ENCODE measurements at places on chromosomes 7 and 10. TPM values are rescaled to one million over a fixed set of nuclear protein-coding genes. Genes with fewer than 3 reads are reported as not detected.

DNA sequence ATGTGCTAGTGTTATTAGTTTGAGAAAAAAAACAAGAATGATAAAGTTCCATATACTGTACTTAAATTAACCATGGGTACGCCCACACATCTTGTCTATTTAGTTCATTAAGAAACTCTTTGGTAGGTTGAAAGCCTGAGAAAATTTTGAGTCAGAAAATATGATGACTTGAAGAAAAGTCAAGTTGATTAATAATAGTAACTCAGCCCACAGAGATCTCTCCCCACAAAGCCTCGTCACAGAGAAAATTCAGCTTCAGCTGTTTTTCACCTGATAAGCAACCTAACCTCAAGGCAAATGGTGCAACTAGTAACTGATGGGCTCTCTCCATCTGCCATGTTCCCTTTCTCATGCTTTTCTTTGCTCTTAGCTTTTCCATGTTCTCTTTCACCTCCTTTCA, 1021.6 kb downstream of the GATA3 start:
- H3K27me3 ChIP-seq = no peaks in the 10 kb centered on the region
- H3K4me3 ChIP-seq = no peak overlapping the region
- H3K4me1 ChIP-seq = no peaks in the 10 kb centered on the region
- no peaks in the 10 kb centered on the region for H3K36me3 ChIP-seq
- no peak for DNase-seq

The CRHR2 gene
- total RNA-seq = not detected

DNA sequence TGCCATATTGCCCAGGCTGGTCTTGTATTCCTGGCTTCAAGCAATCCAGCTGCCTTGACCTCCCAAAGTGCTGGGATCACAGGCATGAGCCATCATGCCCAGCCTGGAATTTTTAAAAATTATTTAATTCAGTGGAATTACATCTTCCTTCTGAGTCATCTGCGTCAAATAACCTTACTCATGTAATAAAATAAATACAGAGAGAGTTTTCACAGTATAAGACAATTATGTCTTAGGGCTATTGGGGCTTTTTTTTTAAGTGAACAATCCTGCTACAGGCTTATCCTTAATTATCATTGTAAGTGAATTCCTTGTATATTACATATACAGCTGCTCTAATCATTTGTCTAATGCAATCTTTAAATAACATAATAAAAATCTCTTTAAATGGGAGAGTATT, 108.3 kb downstream of the MAPK8 start:
- no peak overlapping the region for H3K4me3 ChIP-seq
- DNase-seq = no peak
- H3K4me1 ChIP-seq = peaks cover 9% of the 10 kb centered on the region
- H3K27ac ChIP-seq = no peak overlapping the region

DNA sequence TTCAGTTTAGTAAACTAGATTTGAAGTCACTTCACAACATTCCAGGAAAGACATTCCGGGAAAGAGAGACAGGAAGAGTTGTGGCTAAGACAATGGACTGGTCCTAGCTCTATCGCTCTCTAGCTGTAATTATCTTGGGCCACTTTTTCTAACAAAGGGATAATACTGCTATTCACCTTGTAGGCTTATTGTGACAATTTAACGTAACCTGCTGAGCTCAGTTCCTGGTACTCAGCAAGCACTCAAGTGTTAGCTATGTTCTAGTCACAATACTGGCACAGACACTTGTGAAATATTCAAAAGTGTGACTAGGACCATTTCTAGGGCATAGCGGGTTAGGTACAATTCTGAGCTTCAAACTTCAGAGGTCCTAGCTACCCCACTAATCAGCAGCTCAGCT, 12.0 kb upstream of the NRCAM start:
- H3K4me3 ChIP-seq = no peak overlapping the region
- no peak overlapping the region for H3K27ac ChIP-seq
- peaks cover 14% of the 10 kb centered on the region for H3K4me1 ChIP-seq
- H3K36me3 ChIP-seq = no peaks in the 10 kb centered on the region
- H3K27me3 ChIP-seq = peaks cover 5% of the 10 kb centered on the region

- no peak overlapping the region for H3K4me3 ChIP-seq
- H3K36me3 ChIP-seq = no peaks in the 10 kb centered on the region
- H3K4me1 ChIP-seq = no peaks in the 10 kb centered on the region
- no peak overlapping the region for H3K27ac ChIP-seq
- DNase-seq = no peak
Observed at GRCh38 chr10:121084016-121084674, 233.0 kb downstream of the WDR11 start.

DNA sequence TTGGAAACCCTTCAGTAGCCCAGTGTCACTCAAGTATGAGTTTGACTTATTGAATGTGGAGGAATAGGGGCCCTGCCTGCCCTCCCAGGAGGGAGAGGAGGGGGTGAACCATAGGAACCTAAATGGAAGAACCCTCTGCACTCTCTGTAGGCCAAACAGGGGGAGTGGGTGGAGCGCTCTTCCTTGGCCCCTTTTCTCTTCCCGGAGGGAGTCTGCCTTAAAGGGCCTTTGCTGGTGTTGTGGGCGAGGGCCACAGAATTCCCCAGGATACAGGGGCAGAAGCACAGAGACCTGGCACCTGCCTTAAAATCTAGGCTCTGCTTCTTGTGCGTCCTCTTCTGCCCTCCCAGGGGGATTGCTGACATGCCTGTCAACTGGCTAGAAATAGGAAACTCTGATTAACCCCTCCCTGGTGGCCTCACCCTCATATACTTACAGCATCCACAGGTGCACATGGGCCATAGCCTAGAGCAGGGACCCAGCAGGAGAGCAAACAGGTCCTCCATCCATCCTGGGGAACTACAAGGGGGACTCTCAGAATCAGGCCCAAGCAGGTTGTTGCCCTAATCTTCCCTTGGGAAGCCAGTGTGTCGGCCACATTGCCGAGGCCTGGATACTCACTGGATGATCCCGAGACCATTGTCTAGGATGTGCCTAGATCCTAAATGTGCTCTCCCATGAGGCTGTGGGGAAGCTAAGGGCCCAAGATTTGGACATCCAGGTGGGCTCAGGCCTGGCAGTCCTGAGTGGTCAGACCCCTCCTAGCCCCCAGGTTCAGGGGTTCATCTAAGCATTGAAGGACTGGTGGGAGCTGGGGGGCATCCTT, 3.4 kb downstream of the TRIM8 start:
- H3K27ac ChIP-seq = peak overlapping the region; percentile 94
- no peaks in the 10 kb centered on the region for H3K27me3 ChIP-seq
- H3K36me3 ChIP-seq = peaks cover 31% of the 10 kb centered on the region

The ITIH2 gene
- not detected for total RNA-seq

DNA sequence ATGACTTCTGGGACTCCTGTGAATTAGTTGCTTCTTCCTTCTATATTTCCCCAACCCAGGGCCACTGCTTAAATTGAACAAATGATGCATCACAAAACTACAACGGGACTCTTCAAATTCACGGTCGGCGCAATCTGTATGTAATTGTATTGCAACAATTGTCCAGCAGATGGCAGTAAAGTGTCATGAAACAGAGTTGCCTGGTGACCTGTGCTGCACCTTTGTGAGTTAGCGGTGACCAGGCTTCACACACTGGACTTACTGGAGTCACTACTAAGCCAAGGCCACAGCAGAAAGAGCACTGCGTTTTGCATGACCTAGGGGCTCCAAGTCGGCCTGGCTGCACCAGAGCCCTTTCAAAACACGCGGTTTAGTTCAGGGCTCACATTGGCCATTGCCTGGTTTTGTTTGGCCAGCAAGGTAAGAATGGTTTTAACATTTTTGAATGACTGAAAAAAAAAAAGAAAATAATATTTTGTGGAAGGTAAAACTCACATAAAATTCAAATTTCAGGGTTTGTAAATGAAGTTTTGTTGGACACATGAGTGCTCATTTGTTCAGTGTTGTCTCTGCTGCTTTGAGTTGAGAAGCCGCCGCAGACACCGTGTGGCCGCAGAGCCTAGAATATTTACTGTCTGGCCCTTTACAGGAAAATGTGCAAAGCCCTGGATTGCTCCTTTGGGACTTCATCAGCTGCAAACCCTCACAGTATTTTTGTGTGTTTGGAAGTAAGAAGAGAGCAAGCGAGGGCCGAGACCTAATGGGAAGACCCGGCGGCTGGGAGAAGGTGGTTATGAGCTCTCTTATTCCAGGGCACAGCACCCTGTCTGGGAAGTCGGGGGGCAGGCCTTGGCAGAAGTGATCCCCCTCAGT, 23.2 kb upstream of the ZNF32 start:
- DNase-seq = peak; percentile 67
- peaks cover 24% of the 10 kb centered on the region for H3K27me3 ChIP-seq
- H3K36me3 ChIP-seq = no peaks in the 10 kb centered on the region
- peaks cover 3% of the 10 kb centered on the region for H3K4me1 ChIP-seq
- H3K4me3 ChIP-seq = no peak overlapping the region

DNA sequence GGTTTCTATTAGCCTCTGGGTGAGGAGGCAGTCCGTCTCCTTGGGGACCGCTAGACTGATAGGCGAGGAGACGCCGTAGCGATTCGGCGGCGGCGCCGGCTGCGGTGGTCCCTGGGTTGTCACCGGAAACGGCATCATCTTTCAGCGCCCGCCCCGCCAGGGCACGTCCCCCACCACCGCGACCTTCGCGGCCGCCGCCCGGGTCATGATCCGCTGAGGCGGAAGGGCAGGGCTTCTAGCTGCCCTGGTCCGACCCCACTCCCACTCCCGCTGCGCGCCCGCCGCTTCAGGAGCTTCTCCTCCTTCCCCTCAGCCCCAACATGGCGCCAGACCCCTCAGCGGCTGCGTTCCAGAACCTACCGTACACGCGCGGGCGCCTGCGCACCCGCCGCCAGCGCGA, at the start of gene PAPOLB:
PAPOLB (minus strand) TSS at position 358 of the 400 bp plus-strand sequence; CDS start at position 138, 220 bp downstream.
- H3K27me3 ChIP-seq = peaks cover 64% of the 10 kb centered on the region
- DNase-seq = peak; percentile 56
- H3K4me3 ChIP-seq = peak within 1 kb of the TSS; percentile 48
- peak within 1 kb of the TSS; percentile 12 for H3K27ac ChIP-seq

- no peak for DNase-seq
- H3K4me3 ChIP-seq = no peak overlapping the region
- H3K27ac ChIP-seq = no peak overlapping the region
Observed at GRCh38 chr10:79222186-79222585, 125.1 kb upstream of the PPIF start.

DNA sequence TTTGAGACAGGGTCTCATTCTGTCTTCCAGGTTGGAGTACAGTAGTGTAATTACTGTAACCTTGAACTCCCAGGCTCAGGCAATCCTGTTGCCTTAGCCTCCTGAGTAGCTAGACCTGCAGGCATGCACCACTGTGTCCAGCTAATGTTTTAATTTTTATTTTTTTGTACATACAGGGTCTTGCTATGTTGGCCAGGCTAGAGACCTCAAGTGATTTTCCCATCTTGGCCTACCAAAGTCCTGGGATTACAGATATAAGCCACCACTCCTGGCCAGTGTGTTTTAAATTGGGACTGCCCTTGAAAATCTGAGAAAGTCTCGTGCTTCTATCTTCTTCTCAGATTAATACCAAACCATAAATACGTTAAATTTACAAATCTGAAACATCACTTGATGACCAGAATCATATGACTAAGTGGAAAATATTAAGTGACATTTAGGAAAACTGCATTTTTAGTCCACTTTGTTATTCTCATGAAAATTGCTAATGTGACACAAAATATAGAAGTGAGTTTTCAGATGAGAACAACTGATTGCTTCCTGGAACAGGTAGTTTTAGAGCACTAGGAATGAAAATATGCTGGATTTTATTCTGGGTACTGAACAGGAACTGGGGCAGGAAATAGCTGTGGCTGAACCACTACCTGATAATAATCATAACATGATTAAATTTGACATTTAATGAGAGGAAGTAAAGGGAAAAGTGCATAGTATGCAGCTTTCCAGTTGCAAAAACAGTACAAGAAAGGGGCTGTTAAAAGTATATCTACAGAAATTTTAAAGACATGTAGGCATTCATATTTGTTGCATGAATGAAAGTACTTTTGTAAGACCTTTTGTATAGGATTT, 4.2 kb downstream of the PHTF2 start:
- peak overlapping the region; percentile 70 for H3K27ac ChIP-seq
- peaks cover 63% of the 10 kb centered on the region for H3K36me3 ChIP-seq
- peaks cover 53% of the 10 kb centered on the region for H3K4me1 ChIP-seq

DNA sequence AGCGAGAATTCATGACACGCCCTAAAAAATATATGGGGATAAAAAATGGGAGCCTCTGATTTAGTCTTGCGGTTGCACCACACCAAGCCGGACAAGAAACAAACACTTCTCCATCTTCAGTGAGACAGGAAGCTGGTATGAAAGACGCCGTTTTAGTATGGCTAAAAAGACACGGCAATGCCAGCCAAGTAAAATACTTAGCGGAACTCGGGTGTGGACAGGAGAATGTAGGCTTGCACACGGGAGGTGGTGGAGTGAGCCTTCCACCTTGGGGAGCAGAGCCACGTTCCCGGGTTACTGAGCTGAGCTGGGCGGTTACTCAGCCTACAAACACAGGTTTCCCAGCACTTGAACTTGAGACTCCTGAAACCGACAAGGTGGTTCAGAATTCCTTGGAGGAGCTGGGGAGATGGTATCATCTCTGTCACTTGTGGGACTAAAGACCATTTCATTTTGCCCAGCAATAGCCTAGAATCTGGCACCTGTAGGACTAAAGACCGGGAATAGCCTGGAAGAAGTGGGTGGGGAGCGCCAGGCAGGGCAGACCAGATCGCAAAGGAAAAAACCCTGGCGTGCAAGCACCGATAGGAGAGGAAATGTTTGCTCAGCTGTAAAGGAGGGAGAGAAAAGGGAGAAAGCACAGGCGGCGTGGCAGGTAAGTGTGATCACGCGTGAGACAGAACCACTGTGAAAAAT, 34.8 kb upstream of the SEPHS1 start:
- H3K27ac ChIP-seq = no peak overlapping the region
- peaks cover 10% of the 10 kb centered on the region for H3K4me1 ChIP-seq
- no peak for DNase-seq
- H3K36me3 ChIP-seq = no peaks in the 10 kb centered on the region

DNA sequence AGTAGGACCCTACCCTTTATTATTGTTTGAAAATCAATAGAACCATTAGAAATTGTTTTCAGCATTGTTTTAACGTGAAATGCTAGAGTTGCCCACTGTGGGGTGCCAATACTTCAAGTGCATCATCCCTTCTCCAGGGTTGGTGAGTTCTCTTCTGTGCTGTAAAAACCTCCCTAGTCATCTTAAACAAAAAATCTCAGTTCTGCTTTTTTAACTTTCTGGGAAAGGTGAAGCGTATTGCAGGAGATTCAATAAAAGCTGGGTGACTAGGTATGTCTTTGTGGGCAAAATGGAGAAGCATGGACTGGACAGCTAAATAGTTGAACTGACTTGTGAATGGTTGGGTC, 699.1 kb downstream of the SUGCT start:
- no peaks in the 10 kb centered on the region for H3K27me3 ChIP-seq
- no peaks in the 10 kb centered on the region for H3K4me1 ChIP-seq
- DNase-seq = no peak
- no peak overlapping the region for H3K4me3 ChIP-seq
- H3K27ac ChIP-seq = no peak overlapping the region

Measured in activated CD8-positive, alpha-beta T cell treated with anti-CD3 and anti-CD28 coated beads, Interleukin-2, amount 10 ng/mL, durations not matched to agents 7 days and 5 days (primary cell).